ENCODE measurements at places on chromosomes 5 and 9. TPM values are rescaled to one million over a fixed set of nuclear protein-coding genes. Genes with fewer than 3 reads are reported as not detected.

WNT8A gene
- not detected for total RNA-seq

PCDHB4 gene
- total RNA-seq = not detected

LHX6 gene
- not detected for total RNA-seq

SPATA31C1 gene
- not detected for total RNA-seq

GFI1B gene
- not detected for total RNA-seq

ZNF454 gene
- total RNA-seq = not detected

CATSPER3 gene
- total RNA-seq = 0.18 TPM

LMX1B gene
- total RNA-seq = not detected

- no peak for DNase-seq
Measured at GRCh38 chr5:10667431-10668057, 93.5 kb downstream of the DAP start.

DNA sequence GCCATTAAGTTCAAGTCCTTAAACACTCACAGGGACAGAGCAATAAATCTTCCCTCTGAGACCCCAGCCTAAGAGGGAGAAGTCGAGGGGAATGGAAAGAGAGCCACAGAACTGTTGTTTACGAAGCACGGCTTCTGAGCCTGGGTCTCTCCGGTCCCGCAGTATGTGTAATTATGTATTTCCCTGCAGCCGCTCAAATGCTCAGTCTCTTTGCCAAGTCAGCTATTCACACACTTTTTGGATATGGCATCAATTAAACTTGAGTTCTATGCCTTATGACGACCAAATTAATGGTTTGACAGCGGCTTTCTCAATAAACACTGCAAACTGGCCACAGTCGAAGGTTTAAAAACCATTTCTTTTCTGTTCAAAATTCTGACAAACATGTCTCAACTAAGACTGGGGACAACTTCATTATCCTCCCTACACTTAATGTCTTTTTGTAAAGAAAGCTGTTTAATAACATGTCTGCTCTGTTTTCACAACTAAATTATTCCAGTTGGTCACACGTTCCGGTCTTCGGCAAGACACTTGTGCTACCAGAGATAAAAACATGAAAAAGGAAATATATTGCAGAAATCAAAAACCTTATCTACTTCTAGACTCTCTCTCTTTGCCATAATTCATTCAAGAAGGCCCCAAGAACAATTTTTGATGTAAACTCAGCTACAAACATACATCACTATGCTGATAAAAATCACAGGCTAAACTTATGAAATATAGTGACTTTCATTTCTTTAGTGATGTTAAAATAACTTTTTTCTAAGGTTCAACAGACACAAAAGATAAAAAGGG is 203.2 kb downstream of the GAPVD1 start:
- no peak for DNase-seq

DNA sequence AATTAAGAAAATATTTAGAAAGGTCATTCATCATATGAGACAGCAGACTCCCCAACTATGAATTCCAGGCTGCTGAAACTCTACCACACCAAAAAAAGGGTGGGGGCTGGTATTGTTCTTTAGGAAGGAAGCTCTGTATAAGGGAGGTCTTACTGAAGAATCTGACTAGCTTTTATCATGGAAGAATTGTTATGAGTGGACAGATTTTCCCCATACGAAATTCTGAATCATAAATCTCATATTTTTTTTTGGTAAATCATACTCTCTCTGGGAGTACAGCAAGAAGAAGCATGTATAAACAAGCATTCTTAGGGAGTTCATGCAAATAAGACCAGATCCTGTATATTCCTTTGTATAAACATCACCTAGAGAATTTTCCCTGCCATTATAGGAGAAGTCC is 220.0 kb downstream of the SLC12A2 start:
- no peak for DNase-seq

DNA sequence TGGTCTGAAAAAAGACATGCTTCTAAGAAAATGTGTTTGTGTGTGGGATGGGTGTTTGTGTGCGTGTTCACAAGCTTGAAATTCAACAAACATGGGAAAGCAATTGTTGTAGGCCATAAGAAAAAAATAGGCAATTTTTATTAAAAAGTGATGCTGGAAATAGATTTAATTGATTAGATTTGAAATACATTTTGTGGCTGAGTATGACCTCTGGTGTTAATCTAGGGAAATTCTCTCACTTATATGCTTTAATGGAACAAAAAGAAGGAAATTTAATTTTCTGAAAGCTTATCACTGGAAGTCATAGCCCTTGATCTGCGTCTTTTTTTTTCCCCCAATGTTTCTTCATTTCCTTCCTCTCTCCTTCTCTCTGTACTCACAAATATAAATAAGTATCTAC is 3.5 kb upstream of the KCNN2 start:
- no peak for DNase-seq

- no peak for DNase-seq
Measured at GRCh38 chr9:83520292-83520691, 17.9 kb downstream of the FRMD3 start.

DNA sequence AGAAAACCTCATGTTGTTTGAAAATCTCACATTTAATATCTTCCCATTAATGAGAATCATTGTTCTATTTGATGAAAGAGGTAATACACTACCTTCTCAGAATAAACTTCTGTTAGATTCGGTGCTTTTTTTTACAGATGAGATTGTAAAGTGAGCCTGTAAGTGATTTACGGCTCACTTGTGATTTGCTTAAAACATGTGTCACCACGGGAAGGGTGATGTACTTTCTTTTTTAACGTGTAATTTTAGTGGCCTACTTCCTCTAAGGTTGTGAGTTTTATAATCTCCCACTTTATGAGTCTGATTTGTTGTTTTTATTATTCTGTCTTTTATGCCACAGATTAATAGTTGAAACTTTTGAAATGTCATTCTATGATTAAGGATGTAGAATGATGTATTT is 15.9 kb downstream of the ANXA1 start:
- DNase-seq = no peak

DNA sequence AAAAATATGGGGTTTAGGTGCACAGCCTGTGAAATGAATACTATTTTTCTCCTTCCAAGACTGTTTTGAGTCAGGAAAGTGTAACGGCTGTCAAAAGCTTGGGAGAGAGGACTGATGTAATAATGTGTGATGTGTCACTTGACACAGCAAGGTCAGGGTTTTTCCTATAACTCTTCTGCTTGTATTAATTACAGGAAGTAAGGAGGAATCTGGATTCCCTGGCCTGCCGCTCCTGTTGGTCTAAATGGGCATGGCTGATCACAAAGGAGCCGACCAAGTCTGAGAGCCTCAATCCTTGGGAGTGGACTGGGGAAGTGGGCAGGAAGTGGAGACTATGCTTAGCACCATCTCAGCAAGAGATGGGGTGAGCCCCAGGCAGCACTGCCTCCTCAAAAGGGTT is 16.7 kb upstream of the SLC28A3 start:
- DNase-seq = no peak

GRCh38 chr9:1039589-1039988 is 10.6 kb upstream of the DMRT2 start:
- DNase-seq = no peak

GRCh38 chr9:114000671-114001409 is 77.3 kb downstream of the AMBP start:
- no peak for DNase-seq

- peak; percentile 4 for DNase-seq
Measured at GRCh38 chr9:100689635-100690034, 111.8 kb downstream of the CAVIN4 start.

DNA sequence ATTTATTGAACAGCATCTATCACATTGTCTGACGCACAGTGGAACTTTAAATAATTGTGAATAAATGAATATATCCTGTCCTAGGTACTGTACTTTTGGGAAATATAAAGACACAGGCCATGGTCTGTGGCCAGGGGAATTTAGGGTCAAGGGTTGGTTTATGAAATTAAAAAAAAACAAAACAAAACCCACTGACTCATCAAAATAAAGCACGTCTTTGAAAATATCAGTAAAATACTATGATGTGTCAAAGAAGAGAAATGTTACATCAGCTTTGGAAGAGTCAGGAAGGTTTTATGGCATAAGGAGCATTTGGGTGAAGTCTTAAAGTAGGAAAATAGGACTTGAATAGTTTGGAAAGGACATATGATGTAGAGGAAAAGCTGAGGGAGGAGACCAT is 70.5 kb downstream of the ZNF462 start:
- DNase-seq = no peak

GRCh38 chr5:169609716-169610115 is 26.1 kb downstream of the SPDL1 start:
- no peak for DNase-seq

- no peak for DNase-seq
Measured at GRCh38 chr5:39698838-39699560, 274.2 kb upstream of the DAB2 start.

GRCh38 chr5:55108661-55109060 is 6.2 kb downstream of the GZMA start:
- DNase-seq = no peak

GRCh38 chr5:74042959-74043358 is 417.0 kb downstream of the ARHGEF28 start:
- DNase-seq = no peak

DNA sequence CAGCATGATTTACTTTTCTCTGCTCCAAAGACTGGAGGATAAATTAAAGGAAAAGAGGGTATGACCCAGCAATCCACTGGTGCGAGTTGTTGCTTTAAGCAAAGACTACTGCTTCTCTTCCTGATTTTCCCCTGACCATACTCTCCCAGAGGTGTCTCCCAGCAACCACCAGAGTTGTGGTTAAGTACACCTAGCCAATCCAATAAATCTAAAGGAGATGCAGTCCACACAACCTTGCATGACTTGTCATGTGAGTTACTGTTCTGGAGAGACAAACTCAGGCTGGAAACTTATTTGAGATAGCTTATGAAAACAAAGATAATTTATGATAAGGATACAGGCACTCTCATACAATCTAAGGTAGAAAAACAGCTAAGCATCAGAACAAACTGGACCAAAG is 11.9 kb downstream of the TMC1 start:
- no peak for DNase-seq

- no peak for DNase-seq
Measured at GRCh38 chr9:95910770-95911340, 35.4 kb downstream of the ERCC6L2 start.

- DNase-seq = no peak
Measured at GRCh38 chr5:138955671-138956295, 80.6 kb upstream of the LRRTM2 start.

- no peak for DNase-seq
Measured at GRCh38 chr9:5002811-5003210, 17.7 kb downstream of the JAK2 start.

DNA sequence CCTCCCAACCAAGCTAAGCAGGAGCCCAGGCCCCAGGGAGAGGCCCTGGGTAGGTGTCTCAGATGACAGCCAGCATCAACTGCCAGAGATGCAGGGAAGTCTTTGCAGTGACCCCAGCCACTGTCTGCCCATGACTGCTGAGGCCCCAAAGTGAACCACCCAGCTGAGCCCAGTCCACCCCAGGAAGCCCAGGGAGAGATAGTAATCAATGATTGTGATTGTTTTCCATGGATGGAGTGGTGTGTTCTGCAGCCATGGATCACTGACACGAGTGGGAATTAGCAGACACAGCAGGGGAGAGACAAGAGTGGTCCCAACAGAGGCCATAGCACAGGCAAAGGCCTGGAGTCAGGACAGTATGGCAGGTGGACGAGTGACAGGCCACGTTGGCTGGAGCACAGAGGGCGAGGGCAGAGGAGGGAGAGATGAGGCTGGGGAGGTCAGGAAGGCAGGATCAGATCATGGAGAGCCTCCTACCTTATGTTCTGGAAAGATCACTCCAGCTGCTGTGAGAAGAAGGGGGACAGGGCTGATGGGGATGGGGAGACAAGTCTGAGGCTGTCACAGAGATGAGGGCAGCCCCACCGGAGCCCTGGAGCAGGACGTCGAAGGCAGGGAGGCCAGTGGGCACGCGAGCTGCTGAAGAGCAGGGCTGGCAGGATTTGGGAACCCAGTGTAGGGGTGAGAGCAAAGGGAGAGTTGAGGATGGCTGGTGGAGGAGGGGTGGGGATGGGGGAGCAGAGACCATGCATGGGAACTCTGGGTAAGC is 14.5 kb downstream of the ABO start:
- no peak for DNase-seq

DNA sequence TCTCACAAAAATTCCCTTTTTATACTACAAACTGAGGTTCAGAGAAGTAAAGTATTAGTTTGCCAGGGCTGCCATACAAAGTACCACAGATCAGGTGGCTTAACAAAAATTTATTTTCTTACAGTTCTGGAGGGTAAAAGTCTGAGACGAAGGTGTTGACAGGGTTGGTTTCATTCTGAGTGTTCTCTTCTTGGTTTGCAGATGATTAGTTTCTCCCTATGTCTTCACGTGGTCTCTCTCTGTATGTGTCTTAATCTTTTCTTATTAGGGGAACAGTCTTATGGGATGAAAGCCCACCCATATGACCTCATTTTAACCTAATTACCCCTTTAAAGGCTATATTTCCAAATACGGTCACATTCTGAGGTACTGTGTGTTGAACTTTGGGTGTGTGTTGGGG is 274.2 kb downstream of the BRINP1 start:
- DNase-seq = no peak

DNA sequence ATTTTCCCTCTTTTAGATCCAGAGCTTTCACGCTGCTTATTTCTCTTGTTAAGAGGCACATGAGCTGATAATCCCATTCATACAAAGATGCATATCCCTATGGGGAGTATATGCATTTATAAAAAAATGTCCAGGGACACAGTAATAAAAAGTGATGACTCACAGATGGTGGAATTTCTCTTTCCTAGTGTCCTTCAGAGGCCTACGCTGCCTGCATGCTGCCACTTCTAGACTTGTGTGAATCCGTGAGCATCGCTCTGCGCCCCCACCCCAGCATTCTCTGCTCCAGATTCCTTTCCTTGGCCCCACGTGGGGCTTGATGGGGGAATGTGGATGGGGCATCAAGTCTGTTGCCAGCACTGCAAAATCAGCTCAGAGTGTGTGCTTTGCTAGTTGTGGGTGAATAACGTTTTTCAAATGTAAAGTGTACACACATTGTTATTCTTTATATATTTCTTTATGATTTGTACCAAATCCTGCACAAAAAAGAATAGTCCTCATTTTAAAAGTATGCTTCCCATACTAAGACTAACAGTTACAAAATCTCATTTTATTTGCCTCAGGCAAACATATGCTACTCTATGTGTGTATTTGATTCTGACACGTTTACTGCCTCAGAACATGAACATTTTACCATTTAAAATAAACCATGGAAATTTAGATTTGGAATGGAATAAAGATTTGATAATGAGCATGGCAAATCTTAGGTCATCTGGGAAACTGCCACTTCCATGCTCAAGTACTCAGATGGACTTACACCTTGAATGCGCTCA is 22.4 kb upstream of the RASGRF2 start:
- no peak for DNase-seq

DNA sequence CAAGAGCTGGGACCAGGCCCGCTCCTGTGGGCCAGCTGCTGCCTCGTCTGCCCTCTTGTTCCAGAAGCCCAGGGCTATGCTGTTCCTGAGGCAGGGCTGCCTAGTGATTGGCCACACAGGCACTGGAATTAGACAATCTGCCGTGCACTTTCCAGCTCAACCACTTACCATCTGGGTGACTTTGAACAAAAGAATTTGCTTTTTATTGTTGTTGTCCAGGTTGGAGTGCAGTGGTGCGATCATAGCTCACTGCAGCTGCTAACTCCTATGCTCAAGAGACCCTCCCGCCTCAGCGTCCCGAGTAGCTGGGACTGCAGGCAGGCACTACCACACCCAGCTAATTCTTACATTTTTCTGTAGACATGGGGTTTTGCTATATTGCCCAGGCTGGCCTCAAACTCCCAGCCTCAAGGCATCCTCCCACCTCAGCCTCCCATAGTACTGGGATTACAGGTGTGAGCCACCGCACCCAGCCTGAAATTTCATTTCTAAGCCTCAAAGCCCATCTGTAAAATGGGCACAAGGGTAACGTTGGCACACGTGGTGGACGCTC is 1.2 kb upstream of the NEK6 start:
- DNase-seq = no peak

- DNase-seq = no peak
Measured at GRCh38 chr5:1027631-1028441, 19.2 kb downstream of the NKD2 start.
